ENCODE measurements at places on chromosomes 11 and 22.
A peak's percentile ranks its signal among the peaks of the same experiment; 100 is the strongest.

- DNase-seq, result no peak
Measured at GRCh38 chr11:105268404-105269062, 129.0 kb upstream of the CARD18 start.

DNA sequence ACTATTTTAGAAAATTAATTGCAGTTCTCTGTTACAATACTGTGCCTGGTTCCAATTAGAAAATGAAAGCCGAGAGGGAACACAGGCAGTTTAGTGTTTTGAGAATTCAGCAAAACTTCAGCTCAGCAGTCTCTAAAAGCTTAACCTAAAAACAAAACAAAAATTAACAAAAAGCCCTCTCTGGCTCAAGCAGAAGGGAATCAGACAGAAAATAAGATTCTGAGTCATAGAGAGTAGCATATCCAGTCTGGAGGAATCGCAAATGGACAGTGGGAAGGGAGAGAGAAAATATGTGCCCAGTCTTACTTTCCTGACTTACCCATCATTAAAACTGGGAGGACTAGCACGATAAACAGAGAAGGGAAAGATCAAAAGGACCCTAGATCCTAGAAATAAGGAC is 38.1 kb upstream of the CHRM4 start:
- DNase-seq, result no peak

DNA sequence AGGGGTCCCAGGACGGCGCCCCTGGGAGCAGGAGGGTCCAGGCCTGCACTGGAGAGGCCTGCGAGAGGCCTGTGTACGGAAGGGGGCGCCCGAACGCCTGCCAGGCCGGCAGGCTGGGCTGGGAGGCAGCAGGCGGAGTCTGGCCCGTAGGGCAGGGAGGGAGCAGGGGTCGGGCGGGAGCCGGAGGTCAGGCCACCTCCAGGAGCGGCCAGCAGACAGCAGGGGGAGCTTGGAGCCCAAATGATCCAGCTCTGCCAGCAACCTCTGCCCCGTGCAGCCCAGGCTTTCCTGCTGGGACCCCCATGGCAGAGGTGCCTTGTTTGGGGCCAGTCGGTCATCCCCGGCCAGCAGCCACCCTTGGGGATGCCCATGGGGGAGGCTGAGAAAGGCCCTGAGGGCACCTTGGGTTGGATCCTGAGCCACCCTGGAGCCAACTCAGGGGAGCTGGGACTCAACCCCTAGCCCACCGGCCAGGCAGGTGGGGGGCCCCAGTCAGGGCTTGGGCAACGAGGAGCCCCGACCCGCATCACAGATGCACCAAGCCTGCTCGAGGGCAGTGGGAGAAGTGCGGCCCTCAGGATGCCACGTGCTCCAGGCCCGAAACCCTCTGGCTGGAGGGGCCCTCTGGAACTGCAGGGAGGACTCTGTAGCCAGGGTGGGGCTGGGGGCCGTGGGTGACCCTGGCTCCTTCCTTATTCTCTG is 9.6 kb upstream of the SYT8 start:
- no peak for DNase-seq

DNA sequence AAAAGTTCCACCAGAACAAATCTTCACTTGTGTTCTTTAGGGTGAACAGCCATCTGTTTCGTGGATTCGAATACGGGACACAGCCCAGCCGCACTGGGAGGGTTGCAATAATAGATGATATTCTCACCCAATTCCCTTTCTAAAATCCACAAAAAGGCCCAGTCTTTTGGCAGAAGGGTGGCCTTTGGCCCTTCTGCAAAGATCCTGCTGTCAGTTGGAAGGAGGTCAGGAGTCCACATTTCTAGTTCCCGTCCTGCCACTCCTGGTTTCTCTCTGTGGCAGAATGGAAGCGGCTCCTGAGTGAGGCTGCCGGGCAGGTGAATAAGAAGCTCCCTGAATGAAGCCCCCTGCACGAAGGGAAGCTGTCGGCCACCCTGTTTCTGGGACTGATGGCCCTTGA is 11.2 kb upstream of the LINC01488 start:
- DNase-seq, result no peak

DNA sequence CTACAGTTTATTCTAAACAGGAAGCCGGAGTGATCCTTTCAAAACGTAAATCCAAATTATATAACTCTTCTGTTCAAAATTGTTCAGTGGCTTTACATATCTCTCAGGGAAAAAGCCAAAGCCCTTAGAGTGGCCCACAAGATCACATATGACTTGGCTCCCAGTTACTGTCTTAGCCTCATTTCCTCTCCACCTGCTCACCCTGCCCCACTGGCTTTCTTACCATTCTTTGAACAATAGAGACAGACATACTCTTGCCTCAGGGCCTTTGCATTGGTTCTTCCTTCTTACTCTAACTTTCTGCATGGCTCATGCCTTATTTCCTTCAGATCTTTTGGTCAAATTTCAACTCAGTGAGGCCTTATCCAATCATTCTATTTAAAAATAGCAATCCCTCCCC is 52.1 kb downstream of the STIM1 start:
- no peak for DNase-seq

DNA sequence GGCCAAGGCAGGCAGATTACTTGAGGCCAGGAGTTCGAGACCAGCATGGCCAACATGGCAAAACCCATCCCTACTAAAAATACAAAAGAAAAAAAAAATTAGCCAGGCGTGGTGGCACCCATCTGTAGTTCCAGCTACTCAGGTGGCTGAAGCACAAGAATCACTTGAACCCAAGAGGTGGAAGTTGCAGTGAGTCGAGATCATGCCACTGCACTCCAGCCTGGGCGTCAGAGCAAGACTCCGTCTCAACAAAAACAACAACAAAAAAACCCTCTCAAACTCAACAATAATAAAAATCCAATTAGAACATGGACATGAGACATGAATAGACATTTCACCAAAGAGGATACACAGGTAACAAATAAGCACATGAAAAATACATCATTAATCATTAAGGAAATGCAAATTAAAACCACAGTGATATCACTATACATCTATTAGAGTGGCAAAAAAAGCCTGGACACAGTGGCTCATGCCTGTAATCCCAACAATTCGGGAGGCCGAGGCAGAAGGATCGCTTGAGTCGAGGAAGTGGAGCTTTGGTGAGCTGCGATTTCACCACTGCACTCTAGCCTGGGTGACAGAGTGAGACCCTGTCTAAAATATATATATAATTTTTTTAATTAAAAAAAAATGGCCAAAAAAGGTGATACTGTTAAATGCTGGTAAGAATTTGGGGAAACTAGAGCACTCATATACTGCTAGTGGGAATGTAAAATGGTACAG is 12.7 kb upstream of the SEPTIN5 start:
- no peak for DNase-seq

GRCh38 chr11:16434036-16434435 is 77.7 kb upstream of the SOX6 start:
- DNase-seq, result no peak

GRCh38 chr22:33038131-33038772 is 19.9 kb downstream of the SYN3 start:
- no peak for DNase-seq

- DNase-seq, result no peak
Measured at GRCh38 chr22:27203276-27203660, 545.9 kb downstream of the MIAT start.

GRCh38 chr11:2743427-2744110 is 43.8 kb upstream of the KCNQ1OT1 start:
- no peak for DNase-seq

- no peak for DNase-seq
Measured at GRCh38 chr11:42974510-42975179, 337.2 kb upstream of the API5 start.

- DNase-seq, result no peak
Measured at GRCh38 chr11:44789496-44789895, 62.7 kb downstream of the TSPAN18 start.

GRCh38 chr11:63867511-63867910 is 28.6 kb downstream of the MARK2 start:
- no peak for DNase-seq

DNA sequence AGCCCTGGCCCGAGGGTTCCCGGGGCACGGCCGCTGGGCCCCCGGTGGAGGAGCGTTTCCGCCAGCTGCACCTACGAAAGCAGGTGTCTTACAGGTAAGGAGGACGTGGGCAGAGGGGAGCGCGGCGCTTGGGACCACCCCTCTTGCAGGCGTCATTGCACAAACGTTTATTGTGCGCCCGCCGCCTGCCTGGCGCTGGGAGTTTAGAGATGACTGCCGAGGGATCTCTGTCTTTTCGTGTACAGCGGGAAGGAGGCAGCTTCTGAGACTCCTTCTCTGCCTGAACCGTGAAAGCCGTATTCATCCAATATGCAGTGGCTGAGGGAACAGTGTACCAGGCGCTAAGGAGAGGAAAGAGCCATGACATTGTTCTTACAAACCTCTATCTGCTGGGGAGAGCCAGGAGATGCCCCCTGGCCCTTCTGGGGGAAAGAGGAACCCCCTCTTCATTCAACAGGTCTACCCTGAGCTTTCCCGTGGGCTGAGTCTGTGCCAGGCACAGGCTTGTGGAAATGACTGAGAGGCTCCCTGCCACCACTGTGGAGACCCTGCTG is 13.8 kb upstream of the DGKZ start:
- DNase-seq, result peak; percentile 68

- no peak for DNase-seq
Measured at GRCh38 chr11:46351148-46351547, 3.9 kb downstream of the DGKZ start.

DNA sequence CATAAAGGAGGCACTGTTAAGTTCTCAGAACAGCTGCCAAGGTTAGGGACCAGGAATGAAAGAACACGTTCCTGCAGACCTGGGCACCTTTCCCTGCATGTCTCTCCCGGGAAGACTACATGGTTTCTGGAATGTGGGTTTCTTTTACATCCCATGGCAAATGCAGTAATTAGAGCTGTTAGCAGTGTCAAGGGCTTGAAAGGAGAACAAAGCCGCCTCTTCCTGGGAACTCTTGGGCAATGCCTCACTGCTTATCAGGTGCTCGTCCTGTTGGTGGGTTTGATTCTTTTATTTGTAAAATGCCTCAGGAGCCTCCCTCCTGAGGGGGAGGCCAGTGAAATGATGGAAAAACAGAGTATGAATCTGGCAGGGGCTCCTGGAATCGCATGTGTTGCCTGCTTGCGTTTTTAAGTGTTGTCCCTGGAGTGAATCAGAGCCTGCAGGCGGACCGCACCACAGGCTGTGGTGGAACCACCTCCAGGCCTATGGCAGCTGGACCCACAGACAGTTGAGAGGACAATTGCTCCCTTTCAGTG is 723 bp upstream of the C22orf31 start:
- no peak for DNase-seq
